ENCODE measurements at places on chromosomes 4 and X. TPM values are rescaled to one million over a fixed set of nuclear protein-coding genes. Genes with fewer than 3 reads are reported as not detected.

The BANK1 gene
- 0.06 TPM for total RNA-seq

The CLDN22 gene
- total RNA-seq: not detected

The TRIM61 gene
- 1.3 TPM for total RNA-seq

The TKTL2 gene
- total RNA-seq: not detected

The COL4A6 gene
- total RNA-seq: not detected

The MUC7 gene
- total RNA-seq: not detected

The SPANXB1 gene
- not detected for total RNA-seq

The SSX2B gene
- total RNA-seq: not detected

DNA sequence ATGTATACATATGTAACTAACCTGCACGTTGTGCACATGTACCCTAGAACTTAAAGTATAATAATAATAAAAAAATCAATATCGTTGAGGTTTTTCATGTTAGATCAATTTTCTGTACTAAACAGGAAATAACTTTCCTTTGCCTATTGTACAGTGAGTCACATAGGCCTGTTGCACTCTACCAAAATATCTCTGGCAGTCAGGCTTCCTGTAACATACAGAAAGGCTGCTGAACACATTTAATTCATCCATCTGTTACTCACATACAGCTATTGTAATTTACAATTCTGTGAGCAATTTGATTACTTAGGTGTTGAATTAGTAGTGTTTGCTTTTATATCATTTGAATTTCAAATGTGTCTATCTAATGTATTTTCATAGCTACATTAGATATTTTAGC lies 427.8 kb downstream of the TMA16 start:
- no peak overlapping the region for H3K27ac ChIP-seq
- no peaks in the 10 kb centered on the region for H3K27me3 ChIP-seq
- H3K4me1 ChIP-seq: peaks cover 3% of the 10 kb centered on the region
- no peak overlapping the region for H3K4me3 ChIP-seq

DNA sequence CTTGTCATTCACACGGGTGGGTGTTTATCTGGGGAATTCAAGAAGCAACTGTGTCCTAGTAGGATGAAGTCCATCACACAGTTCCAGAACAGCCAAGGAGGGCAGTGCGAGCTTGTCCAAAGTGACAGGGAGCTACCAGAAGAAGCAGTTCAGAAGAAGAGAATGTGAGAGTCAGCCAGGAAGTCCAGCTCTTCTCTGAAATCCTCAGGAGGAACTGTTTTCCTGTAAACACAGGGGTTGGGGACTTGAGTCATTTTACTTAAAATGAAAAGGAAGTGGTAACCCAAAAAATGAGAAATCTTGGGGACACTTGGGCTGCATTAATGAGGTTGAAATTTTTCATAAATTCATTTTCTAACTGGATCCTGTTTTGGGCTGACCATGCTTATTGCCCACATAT lies 8.2 kb upstream of the TLR10 start:
- no peaks in the 10 kb centered on the region for H3K27me3 ChIP-seq
- peaks cover 44% of the 10 kb centered on the region for H3K36me3 ChIP-seq

GRCh38 chrX:141839856-141840255 lies 1.7 kb downstream of the MAGEC3 start:
- H3K36me3 ChIP-seq: no peaks in the 10 kb centered on the region
- no peak for DNase-seq
- no peaks in the 10 kb centered on the region for H3K4me1 ChIP-seq
- no peak overlapping the region for H3K27ac ChIP-seq

DNA sequence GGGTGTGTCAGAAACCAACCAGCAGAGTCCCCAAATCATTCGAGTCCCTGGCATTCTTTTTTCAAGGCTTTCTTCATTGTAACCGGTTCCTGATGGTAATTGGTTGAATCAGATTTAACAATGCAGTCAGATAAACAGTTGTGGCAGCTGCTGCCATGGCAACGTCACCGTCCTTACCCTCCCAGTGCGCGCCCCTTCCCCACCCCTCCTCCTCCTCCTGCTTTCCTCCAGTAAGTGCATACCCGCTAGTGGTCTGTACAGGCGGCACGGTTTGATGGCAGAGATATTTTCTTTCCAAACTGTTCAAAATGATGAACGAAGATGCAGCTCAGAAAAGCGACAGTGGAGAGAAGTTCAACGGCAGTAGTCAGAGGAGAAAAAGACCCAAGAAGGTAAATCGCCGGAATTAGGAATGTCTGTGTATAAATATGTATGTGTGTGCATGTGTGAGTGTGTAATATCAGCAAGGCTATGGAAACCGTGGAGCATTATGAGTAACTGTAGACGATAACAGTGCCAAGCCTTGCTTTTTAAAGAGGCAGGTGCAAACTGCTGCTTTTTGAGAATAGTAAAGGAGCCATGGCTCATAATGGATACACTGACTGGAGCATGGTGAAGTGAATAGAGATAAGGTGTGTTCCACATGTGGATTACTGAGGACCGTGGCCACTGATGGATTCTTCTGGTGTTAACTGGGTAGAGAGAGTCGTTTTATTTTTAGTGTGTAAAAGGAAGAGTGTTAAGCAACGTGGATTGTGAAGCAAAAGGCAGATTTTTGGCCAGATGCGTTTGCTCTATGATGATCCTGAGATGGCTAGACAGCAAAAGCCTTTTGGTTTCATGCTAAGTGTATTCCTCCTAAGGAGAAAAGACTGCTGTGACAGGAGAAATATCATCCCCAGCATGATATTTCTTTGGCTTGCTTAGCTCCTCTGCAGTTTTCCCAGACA lies at the start of gene ANK2:
TSS of gene ANK2 (plus strand) at position 233 of the 950 bp plus-strand sequence. CDS start at position 309, 76 bp downstream.
- H3K4me1 ChIP-seq: no peaks in the 10 kb centered on the region
- no peaks in the 10 kb centered on the region for H3K36me3 ChIP-seq
- H3K27ac ChIP-seq: no peak within 1 kb of the TSS
- no peak within 1 kb of the TSS for H3K4me3 ChIP-seq

DNA sequence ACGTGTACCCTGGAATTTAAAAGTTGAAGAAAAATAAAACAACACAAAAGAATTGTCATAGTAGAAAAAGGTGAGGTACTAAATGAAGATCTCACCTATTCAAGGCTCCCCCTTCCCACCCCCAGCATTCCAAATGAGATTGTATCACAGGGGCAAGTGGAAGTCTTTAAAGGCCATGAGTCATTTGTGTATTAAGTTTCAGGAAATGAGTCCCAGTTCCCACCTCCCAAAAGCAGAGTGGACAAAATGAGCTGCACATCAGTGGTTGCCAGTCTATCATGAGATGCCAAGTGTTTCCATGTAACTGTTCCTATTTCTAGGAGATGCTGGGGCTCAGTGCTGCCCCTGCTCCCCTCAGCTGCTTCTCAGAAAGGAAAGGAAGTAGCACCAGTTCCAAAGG lies 20.1 kb downstream of the ARHGEF9 start:
- no peak overlapping the region for H3K27ac ChIP-seq
- peaks cover 1% of the 10 kb centered on the region for H3K27me3 ChIP-seq
- no peaks in the 10 kb centered on the region for H3K36me3 ChIP-seq
- H3K4me1 ChIP-seq: peaks cover 3% of the 10 kb centered on the region
- H3K4me3 ChIP-seq: no peak overlapping the region

DNA sequence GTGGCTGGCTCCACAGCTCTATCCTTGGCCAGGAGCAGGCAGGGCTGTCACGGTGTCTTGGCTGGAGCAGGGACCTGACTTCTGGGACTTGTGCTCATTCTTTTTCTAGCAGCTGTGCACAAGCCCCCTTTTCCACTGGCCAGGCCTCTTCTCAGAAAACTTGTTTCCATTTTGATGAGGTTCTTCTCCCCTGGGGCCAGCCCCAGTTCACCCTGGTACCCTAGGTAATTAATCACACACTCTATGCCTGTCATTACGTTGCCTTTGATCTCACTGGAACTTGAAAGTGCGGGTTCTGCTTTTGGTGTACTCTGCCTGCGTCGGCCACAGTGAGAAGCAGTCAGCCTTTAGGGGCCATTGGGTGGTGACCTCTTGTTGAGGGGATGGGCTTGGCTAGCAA lies 26.6 kb downstream of the DRD5 start:
- H3K36me3 ChIP-seq: no peaks in the 10 kb centered on the region
- peaks cover 9% of the 10 kb centered on the region for H3K4me1 ChIP-seq
- no peak overlapping the region for H3K4me3 ChIP-seq

DNA sequence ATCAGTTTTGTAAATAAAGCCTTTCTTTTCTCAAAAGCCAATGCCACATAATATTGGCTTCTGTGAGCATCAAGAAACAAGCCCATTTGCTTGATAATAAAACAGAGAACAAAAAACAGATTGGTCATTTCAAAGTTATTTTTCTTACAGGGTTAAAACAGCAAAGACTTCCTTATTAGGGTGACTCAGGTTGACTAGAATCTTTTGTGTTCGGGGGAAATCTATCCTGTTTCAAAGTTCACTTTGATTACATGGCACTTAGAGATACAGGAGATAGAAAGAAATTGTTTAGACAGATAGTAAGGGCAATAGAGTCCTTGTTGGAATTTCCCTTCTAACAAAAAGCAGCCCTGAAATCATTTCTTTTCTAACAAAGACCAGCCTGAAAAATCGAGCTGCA lies 170.0 kb upstream of the GLRA2 start:
- H3K4me1 ChIP-seq: no peaks in the 10 kb centered on the region
- no peaks in the 10 kb centered on the region for H3K27me3 ChIP-seq
- no peak for DNase-seq
- no peaks in the 10 kb centered on the region for H3K36me3 ChIP-seq

- no peak overlapping the region for H3K4me3 ChIP-seq
- H3K27me3 ChIP-seq: peaks cover 3% of the 10 kb centered on the region
- H3K36me3 ChIP-seq: peaks cover 2% of the 10 kb centered on the region
- DNase-seq: no peak
- no peak overlapping the region for H3K27ac ChIP-seq
Observed at GRCh38 chrX:68177542-68177941, 255.8 kb downstream of the OPHN1 start.

DNA sequence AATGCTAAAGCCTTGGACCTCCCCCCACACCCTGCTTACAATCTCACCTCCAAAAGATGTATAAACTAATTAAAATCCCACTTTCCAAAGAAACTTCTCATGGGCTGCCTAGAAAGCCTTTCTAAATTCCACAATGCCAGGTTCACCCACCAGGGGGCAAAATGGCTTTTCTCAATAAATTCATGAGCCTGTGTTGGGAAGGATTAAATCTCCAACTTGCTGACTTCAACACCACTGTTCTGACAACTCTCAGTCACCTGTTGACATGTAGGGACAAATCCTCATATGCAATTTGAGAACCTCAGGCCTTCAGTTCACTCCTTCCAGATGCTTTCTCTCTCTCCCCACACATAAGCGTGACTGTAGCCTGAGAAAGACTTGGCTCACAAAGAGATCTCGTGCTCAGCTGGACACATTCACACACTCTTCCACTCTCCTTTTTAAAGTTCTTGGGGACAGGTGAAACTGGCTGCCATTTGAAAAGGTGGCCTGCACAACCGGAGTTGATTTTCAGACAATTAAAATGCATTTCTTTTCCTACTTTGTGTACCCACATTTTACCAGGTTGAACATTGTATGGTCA lies 88.6 kb upstream of the PRPS2 start:
- no peak overlapping the region for H3K27ac ChIP-seq
- H3K27me3 ChIP-seq: peaks cover 5% of the 10 kb centered on the region
- no peaks in the 10 kb centered on the region for H3K36me3 ChIP-seq
- H3K4me1 ChIP-seq: no peaks in the 10 kb centered on the region
- H3K4me3 ChIP-seq: no peak overlapping the region

- peaks cover 21% of the 10 kb centered on the region for H3K27me3 ChIP-seq
- no peaks in the 10 kb centered on the region for H3K4me1 ChIP-seq
- H3K27ac ChIP-seq: no peak overlapping the region
- no peak overlapping the region for H3K4me3 ChIP-seq
Observed at GRCh38 chr4:53490965-53491622, 100.2 kb downstream of the LNX1 start.

GRCh38 chr4:80980239-80980638 lies 50.3 kb upstream of the BMP3 start:
- no peak for DNase-seq
- peaks cover 3% of the 10 kb centered on the region for H3K27me3 ChIP-seq
- H3K4me3 ChIP-seq: no peak overlapping the region
- H3K36me3 ChIP-seq: no peaks in the 10 kb centered on the region

- DNase-seq: no peak
- H3K4me3 ChIP-seq: no peak overlapping the region
- peaks cover 3% of the 10 kb centered on the region for H3K36me3 ChIP-seq
- H3K4me1 ChIP-seq: peaks cover 30% of the 10 kb centered on the region
- H3K27me3 ChIP-seq: no peaks in the 10 kb centered on the region
Observed at GRCh38 chrX:41703574-41704029, 14.8 kb downstream of the GPR34 start.

GRCh38 chrX:136227948-136228838 lies 23.0 kb downstream of the MAP7D3 start:
- H3K27me3 ChIP-seq: no peaks in the 10 kb centered on the region
- no peak overlapping the region for H3K4me3 ChIP-seq
- peaks cover 29% of the 10 kb centered on the region for H3K4me1 ChIP-seq

DNA sequence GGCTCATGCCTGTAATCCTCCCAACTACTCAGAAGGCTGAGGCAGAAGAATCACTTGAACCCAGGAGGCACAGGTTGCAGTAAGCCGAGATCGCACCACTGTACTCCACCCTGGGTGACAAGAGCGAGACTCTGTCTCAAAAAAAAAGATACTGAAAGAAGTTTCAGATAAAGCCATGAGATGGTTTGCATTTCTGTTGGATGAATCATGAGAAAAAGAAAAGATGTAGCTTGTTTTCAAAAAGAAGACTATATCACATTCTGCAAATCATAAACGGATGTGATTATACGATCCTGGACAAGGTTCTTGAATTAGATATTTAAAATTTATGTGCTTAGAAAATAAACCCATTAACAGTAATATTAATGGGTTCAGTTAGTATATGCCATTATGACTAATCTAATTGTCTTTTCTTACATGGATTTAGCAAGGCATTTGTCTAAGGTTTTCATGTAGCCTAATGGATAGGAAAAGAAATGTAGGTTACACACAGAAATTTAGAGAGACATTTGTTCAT lies 345.9 kb downstream of the SLC7A11 start:
- H3K27ac ChIP-seq: no peak overlapping the region
- no peaks in the 10 kb centered on the region for H3K27me3 ChIP-seq
- no peaks in the 10 kb centered on the region for H3K36me3 ChIP-seq

- no peaks in the 10 kb centered on the region for H3K36me3 ChIP-seq
- no peak within 1 kb of the TSS for H3K27ac ChIP-seq
- peaks cover 15% of the 10 kb centered on the region for H3K4me1 ChIP-seq
- H3K4me3 ChIP-seq: peak within 1 kb of the TSS; percentile 74
Observed at GRCh38 chr4:86891762-86892635, at the start of gene C4orf36. TSS of gene C4orf36 (minus strand) at chr4:86892422. CDS start at chr4:86891520, 902 bp downstream.

DNA sequence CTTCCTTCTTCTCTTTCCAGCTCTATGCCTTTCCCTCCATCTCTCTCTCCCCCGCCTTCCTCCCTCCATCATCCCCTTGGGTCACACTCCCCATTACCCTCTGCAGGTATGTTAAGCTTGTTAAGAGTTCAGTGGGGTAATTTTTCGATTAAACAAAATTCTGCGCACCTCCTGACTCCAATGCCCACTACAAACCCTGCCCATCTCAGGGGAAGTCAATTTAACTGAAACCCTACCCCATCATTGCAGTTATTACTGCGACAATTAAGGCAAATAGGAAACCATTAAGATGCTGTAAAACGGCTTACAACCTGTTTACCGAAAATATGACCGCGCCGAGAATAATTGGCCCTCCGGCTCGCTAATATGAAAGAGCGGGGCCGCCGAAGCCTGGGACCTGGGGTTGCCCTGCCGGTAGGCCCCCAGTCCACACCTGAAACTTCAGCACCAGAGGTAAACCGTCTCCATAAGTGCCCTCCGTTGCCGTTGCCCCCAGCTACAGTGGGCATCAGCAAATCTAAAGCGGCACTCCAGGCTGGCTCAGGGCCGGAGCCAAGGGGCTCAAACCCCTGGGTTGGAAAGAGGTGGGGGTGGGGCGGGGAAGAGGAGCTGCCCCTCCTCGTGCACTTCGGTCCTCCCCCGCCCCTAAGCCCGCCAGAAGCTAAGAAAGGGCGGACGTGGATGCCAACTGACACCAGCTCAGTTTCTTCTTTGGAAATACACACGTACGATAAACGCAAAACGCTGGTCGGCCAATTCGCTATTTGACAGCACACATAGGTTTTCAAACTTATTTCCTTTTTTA lies 4.8 kb downstream of the ARX start:
- H3K27me3 ChIP-seq: peaks cover 77% of the 10 kb centered on the region
- DNase-seq: no peak
